ENCODE measurements at places on chromosomes 11 and 22.

DNA sequence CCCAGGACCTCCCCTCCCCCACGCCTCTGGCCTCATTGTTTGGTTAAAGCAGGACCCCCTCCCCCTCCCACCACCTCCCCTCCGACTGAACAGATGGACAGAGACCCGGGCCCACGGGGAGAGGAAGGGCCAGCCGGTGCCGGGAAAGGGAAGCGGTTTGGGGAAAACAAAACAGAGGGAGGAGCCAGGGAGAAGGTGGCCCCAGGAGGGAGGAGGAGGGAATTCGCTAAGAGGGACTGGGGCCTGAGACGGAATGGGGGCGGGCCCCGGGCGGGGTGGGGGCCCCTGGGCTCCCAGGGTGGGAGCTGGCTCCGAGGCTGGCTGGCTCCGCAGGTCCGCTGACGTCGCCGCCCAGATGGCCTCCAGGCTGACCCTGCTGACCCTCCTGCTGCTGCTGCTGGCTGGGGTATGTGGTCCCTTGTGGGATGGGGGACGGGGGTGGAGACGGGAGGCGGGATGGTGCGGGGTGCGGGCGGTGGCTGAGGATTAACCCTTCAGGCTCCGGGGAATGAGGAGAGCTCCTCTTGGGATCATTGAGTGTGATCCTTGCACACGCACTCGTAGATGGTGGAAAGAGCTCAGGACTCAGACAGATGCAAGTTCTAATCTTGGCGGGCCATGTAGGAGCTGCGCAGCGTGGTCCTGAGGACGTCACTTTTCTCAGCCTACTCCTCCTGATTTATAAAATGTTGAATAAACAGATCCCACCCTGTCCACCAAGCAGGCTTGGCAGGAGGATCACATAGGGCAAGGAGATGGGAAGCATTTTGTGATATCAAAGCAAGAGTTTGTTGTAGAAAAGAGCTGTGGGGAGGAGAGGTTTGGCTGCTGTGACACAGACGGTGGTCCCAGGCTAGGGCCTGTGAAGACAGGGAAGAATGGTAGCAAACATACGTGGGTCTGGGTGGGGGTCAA, 688 bp downstream of the SERPING1 start:
- DNase-seq, result no peak

GRCh38 chr11:21933095-21933494, 259.8 kb upstream of the ANO5 start:
- no peak for DNase-seq

DNA sequence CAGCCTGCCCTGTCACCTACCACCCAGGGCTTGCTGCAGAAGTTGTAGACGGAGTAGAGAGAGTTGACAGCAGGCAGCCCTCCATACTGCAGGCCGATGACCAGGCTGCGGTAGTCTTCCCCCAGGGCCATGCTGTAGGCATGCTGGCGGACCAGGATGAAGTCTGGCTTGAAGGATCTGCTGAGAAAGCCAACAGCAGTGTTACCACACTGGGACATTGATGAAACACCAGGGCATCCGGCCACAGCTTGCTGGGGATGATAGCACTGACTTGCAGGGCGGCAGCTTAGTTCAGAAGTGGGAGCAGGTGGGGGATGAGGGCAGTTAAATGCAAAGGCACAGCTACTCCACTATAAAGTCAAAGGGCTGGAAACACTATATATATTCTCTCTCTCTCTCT, 67.4 kb downstream of the TIMP3 start:
- DNase-seq, result no peak

GRCh38 chr11:67405196-67405567, 1.3 kb downstream of the TBC1D10C start:
- DNase-seq, result no peak

DNA sequence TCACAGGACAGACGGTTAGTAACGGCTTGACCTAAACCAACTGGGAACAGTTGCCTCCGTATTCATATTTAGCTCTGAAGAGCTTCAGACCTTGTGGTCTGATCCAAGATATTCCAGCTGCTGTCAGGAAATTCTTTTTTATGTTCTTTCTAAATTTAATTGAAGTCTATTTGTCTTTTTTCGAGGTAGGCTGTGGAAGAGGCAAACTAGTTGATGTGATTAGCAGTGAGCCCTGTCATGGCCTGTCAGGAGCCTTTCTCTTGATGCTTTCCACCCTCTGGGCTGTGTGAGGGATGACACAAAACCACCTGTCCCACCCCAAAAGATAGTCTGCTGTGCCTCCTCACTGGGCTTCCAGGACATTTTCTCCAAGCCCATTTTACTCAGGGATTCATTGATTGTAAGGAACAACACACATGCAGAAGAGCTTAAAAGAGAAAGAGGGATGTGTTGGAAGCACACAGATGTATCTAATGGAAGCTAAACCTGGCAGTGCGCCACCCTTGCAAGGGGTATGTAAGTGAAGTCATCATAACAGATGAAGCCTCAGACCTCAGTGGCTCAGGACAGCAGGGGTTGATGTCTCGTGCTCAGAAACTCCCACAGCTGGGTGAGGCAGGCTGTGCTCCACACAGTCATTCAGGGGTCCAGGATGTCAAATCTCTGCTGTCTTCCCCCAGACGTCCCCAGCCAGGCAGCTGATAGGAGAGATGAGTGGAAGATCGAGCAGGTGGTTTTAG, 170.0 kb downstream of the NCAM1 start:
- no peak for DNase-seq
